ENCODE measurements at places on chromosomes 7 and 10.

GRCh38 chr7:116918704-116919103, 34.6 kb upstream of the ST7 start:
- no peak for DNase-seq

DNA sequence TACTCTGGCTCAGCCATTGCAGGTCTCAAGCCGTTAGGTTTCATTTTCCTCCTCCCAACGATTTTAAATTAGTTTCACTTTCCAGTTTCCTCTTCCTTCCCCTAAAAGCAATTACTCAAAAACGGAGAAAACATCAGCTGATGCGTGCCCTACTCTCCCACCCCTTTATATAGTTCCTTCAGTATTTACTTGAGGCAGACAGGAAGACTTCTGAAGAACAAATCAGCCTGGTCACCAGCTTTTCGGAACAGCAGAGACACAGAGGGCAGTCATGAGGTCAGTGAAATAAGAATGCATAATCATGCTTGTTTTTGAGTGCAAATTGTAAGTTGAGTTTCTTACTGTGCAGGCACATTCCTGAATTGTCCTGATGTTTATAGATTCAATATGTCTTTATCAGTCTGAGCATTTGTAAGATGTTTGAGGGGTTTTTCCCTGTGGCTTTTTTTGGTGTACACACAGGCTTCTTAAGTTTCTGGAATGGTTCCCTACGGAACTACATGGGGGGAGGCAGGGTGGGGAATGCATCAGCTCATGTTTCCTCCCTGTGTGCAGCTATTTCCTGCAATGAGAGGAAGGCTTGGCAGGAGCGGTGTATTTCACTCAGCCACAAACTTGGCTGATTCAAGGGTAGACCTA, at the start of gene IFIT3:
IFIT3 (plus strand) TSS at position 195 of the 639 bp plus-strand sequence; CDS start at position 272, 77 bp downstream.
- DNase-seq, result peak; percentile 96

DNA sequence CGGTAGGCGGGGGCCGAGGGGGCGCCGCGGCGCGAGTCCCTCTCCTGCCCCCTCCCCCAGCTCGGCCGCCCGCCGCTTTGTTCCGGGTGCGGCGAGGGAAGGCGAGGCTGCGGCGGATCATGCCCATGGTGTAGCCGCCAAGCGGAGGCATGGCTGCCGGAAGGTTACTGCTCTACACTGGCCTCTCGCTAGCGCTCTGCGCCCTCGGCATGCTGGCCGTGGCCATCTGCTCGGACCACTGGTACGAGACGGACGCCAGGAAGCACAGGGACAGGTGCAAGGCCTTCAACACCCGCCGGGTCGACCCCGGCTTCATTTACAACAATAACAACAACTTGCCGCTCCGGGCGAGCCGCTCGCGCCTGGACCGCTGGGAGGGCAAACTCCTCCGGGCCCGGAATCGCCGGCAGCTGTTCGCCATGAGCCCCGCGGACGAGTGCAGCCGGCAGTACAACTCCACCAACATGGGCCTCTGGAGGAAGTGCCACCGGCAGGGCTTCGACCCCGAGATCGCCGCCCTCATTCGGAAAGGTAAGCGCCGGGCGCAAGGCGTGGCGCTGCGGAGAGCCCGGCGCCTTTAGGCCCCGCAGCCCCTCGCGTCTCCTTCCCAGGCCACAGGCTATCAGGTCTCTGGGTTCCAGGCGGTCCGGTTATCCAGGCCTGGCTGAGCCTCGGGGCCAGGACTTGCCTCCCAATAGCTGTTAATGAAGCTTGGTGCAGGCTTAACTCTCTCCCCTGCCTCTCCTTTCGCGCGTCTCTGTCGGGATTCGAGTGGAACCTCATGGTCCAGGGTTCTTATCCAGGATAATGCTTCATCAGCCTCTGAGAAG, 513 bp downstream of the TMEM178B start:
- peak; percentile 11 for DNase-seq

- no peak for DNase-seq
These were observed 97.5 kb downstream of the RPS24 start for GRCh38 chr10:78130966-78131710.

DNA sequence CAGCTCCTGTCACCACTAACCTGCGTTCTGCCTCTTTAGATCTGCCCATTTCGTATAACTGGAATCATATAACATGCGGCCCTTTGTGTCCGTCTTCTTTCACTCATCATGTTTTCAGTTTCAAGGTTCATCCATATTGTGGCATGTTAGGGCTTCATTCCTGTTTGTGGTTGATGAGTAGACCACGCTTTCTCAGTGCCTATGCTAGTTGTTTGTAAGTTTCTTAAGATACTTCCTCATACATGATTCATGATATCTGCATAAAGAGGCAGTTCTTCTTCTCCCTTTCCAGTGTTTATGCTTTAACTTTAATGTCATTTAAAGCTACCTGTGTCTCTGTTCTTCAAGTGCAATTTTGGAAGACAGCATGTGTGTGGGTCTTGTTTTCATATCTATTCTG, 79.5 kb upstream of the FAM20C start:
- DNase-seq, result no peak

DNA sequence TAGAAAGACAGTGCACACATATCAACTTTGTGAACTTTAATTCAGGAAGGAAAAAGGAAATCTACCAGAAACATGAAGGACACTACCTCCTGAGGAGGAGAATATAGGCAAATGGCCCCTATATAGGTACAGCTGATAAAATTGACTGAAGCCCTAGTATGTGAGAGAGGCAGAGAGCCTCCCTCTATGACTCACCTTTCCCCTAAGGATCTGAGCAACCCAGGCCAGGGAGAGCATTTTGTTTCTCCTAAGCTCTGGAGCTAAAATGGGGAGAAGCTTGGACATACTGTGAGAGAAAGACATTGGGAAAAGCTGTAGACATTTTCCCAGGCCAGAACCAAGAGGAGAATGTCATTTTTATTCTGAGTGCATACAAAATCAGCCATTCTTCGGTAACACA, 303.5 kb downstream of the AHR start:
- no peak for DNase-seq

GRCh38 chr7:50174948-50175347, 81.9 kb upstream of the ZPBP start:
- no peak for DNase-seq

DNA sequence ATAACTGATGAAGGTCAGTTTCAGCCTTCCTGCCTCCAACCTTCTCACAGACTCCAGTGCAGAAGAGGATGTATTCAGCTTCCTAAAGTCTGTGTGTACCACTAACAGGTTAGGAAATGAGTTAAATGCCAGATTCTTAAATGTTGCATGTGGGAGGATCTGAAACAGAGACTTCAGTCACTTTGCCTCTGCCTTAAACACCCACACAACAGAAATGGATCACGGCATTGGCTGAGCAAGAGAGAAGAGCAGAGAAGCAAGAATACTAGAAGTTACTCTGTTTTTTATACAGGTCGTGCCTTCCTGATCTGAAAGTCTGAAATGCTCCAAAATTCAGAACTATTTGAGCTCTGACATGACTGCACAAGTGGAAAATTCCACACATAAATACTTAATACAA, 98.9 kb upstream of the ARHGAP21 start:
- DNase-seq, result no peak

DNA sequence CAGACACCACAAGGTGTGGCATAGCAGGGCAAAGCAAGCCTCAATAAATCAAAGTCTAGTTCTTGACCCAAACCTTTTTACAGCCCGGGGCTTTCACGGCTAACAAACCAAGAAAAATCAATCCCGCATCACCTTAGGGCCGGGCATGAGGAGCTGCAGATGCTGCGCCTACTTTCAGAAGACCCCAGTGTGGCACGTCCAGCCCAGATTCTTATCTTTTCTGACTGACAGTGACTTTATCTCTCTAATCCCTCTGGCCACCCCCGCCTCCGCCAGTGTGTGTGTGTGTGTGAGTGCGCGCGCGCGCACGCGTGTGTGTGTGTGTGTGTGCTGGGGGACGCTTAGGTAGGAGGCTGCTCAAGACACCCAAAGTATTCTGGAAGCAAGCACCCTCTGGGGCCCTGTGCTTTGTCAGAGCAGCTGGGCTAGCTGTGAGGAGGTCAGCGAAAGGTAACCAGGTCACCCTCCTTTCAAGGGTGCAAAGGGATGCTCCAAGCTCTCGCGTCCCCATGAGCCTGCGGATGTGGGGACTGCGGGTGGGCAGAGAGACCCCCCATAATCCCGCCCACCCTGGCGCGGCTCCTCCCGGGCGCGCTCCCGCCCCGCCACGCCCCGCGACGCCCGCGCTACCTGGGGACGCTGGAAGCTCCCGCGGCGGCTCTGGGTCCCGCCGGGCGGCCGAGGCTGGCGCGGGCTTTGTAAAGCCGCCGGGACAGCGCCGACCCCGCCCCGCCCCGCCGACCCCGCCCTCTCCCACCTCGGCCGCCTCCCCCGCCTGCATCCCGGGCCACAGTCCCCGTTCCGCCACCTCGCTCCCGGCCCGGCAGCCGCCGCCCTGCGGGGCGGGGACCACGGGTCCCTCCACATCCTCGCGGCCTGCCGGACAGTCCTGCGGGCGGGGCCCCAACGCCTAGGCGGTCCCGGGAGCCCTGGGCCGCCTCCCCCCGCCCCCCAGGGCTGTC, 57.1 kb upstream of the RHOBTB1 start:
- no peak for DNase-seq

DNA sequence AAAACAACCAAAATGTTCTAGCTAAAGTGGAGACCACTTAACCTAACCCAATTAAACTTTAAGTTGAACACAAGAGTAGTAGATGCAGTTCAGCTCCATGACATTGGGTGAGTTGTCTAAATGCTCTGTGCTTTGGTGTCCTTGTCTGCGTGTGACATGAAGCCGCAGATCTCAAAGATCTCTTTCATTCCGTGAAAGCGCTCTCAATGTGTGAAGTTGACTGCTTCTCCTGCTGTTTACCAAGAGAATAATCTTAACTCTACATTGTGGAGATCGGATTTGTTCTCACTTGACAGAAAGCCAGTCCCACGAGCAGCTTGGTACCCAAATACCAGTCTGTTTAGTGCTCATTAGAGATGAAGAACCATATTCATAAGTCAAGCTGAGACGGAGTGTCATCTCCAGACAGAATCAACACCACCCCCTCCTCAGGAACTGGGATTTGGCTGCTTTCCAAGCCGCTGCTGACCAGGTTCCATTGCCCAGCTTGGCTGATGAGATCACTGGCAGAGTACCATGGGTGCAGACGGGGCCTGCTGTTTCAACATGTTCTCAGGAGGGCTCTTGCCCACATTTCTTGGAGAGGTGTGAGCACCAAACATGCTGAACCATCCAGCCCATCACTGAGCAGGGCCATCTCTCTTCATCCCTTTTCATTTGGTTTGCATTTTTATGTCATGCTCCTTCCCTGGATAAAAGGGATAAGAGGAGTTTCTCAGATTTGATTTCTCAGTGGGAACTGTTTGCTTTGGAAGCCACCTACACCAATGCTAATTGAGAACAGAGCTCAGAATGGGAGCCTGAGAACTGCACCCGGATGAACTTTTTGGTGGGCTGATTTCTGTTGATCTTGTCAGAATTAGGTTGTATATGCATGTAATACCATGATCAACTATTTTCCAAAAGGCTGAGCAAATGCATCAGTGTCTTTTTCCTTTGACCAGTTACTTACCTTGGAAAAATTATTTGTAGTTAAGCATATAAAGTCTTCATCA, 95.8 kb upstream of the AGBL3 start:
- DNase-seq, result peak; percentile 66

GRCh38 chr7:4830176-4830575, 31.7 kb downstream of the PAPOLB start:
- DNase-seq, result peak; percentile 70

- DNase-seq, result no peak
These were observed 96.6 kb upstream of the PTN start for GRCh38 chr7:137439829-137440825.

GRCh38 chr10:21092683-21093524, 195.8 kb upstream of the NEBL start:
- DNase-seq, result no peak

GRCh38 chr10:131850383-131850870, 50.4 kb upstream of the PPP2R2D start:
- peak; percentile 6 for DNase-seq

GRCh38 chr7:110637252-110637651, 453.7 kb upstream of the LRRN3 start:
- DNase-seq, result no peak

DNA sequence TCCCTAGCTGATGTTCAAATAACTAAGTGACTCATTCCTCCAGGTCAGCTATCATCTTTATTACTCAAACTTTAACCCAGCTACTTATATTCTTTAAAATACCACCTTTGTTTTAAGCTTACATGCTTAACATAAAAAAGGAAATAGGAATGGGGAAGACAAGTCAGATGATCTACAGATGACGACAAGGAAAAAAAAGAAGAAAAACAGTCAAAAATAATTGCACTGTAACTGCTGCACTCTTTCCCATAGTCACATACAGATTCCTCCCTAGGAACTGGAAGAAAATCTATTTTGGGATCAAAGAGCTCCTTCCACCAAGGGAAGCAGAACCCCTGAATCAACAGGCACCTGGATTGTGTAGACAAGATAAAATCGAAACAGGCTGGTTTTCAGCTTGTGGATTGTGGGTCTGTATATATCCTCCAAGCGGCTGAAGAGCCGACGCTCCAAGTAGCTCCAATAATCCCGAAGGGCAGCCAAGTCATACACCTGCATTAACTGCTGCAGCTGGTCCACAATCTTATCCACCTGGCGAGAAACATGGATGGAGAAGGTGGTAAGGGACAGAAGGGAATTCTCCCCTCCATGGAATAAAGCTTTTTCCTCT, 2.0 kb downstream of the WDR91 start:
- DNase-seq, result no peak

- no peak for DNase-seq
These were observed 11.7 kb downstream of the UCN3 start for GRCh38 chr10:5376450-5376849.

DNA sequence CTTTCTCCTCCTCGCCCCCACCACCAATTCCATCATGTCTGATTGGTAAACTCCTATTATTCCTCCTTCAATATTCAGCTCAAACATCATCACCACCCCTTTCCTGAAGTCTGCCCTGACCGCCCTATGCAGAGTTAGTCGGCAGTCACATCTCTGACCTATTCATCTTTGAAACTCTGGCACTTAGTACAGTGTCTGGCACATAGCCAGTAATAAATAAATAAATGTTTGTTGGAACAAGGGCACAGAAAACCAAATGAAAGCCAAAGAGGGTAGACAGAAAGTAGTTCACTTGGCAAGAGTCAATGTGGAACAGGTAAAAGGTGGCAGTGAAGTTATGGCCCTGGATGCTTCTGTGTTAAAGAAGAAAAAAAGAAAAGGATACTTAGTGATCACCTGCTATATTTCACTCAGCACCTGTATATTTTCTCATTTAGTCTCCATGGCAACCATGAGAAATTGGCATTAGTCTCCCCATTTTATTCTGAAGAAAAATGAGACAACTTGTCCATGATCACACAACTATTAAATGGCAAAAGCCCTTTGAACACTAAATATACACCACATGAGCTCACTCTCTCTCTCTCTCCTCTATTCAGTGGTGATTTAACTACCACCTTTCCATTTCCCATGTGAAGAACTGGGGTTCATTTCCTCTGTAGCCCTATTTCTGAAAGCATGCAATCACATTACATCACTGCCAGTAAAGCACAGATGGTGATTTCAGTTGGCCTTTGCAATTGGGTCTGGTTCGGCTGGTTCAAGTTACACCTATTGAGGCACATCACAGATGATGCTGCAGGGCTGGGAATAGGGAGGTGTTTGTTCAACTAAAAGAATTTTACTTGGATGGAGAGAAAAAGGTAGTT, 25.3 kb downstream of the CHCHD3 start:
- DNase-seq, result no peak

All from cardiac fibroblast (primary cell).